H54 (cell line): ENCODE measurements at places on chromosomes 2 and 18.

GRCh38 chr2:23619941-23620340 is 235.0 kb downstream of the KLHL29 start:
- DNase-seq = no peak

DNA sequence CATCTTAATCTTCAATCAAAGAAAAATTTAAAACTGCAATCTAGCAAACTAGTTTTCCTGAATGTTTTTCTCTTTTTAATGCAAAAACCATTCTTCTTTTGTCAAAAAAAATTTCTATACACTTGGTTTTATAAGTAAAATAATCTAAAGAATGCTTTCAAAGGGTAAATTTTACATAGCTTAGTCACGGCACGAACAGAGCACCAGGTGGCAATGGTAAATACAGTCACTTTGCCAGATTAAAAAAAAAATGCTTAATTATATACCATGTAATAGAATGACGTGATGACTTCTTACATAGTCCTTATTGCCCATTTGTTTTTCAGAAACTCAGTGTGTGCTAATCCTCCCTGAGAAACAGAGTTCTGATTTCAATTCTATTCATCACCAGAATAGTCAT is 10.4 kb downstream of the FEZ2 start:
- no peak for DNase-seq

DNA sequence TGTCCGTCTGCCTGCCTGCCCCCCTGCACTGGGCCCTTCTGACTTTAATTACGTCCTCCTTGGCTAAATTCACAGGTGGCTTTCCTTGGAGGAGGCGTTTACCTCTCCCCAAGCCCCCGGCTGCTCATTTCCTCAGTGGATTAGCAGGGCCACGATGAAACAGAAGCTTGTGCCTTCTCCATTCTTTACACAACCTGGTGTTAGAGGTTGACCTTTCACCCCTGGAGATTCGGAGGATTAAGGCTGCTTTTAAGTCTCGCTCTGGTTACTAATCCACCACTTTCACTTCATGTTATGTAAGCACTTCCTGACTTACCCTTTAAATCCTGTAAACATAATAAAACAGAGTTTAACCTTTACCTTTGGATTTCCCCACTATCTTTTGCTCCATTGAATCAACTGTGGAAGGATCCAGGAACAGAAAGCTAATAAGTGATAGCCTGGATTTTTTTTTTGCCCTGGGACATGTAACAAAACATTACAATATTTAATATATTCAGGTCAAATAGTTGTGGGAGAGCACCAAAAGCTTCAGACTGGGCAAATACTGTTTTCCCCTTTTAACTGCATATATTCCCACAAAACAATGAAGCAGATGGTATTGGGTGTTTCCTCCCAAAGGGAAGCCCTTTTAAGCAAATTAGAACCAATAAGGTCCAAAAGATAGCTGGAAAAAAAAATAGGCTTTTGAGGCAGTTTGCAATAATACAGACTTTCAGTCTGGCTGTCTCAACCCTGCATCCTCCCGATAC is 370.2 kb downstream of the EN1 start:
- DNase-seq = no peak

GRCh38 chr2:135818937-135819610 is 17.9 kb downstream of the LCT start:
- DNase-seq = no peak

DNA sequence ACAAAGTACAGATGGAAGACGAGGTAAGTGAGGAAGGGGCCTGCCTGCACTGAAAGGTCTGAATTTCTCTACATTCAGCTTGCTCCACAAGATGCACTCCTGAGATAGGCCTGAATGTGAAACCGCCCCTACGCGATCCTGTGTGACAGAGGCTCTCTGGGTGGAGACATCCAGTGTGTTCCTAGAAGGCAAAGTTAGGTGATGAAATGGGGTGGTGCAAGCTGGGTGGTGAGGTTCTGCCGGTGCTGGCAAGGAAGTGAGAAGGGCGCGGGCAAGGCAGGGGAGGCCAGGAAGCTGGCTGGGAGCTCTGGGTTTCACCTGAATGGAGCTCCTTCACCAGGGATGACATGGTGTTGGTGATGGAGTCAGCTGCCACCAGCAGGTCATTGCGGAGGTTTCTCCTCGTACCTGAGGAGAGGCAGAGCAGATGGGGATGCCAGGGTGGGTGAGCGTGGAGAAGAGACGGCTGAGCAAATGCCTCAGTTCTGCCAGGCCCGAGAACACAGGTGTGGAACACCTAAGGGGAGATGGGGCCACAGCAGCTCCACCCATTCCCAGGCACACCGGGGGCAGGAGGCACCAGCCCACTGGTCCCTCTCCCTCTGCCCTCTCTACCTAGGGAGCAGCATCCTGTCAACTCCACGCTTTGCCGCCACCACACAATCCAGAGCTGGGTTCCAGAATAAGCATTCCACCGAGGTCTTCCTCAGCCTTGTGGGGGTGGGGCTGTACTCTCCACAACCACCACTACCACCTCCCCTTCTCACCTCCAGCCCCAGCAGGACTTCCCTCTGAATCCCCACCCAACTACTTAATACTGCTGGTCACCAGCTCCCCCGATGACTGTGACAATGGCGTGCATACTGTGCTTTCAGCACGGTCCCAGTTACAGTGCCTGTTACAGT is 45.5 kb upstream of the DNMT3A start:
- DNase-seq = no peak

- no peak for DNase-seq
Measured at GRCh38 chr18:31578126-31578525, 13.6 kb upstream of the TTR start.

- no peak for DNase-seq
Measured at GRCh38 chr2:189633392-189633811, 27.9 kb upstream of the ASNSD1 start.

- DNase-seq = no peak
Measured at GRCh38 chr2:158778243-158778642, 16.9 kb upstream of the DAPL1 start.

DNA sequence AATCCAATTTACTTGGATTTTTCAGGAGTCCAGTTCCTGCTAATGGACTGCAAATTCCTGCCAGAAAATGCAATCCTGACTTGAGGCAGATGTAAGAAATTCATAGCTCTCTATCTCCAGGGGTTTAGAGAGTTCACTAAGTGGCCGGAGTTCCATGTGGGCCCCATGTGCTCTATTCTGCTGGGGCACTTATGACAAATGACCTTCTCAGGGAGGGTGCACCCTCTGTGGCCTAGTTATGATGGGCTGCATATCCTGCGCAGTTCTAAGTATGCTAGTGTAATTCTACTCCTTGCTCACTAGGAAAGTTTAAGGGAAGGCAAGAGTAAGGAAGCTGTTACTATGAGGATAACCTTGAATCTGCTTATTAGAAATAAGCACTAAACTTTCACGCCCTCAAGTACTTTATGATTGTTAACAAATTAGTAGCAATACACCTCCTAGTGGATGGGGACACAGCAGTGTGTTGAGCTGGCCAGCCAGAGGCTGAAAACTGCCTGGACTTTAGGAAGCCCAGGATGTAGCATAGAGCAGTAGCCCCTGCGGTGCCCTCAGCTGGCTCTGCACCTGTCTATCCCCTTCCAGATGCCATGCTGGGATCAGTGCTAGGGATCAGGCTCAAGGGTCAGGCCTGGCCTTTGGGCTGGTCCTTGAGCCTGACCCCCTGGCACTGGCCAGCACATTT is 14.4 kb downstream of the SMYD1 start:
- DNase-seq = no peak

DNA sequence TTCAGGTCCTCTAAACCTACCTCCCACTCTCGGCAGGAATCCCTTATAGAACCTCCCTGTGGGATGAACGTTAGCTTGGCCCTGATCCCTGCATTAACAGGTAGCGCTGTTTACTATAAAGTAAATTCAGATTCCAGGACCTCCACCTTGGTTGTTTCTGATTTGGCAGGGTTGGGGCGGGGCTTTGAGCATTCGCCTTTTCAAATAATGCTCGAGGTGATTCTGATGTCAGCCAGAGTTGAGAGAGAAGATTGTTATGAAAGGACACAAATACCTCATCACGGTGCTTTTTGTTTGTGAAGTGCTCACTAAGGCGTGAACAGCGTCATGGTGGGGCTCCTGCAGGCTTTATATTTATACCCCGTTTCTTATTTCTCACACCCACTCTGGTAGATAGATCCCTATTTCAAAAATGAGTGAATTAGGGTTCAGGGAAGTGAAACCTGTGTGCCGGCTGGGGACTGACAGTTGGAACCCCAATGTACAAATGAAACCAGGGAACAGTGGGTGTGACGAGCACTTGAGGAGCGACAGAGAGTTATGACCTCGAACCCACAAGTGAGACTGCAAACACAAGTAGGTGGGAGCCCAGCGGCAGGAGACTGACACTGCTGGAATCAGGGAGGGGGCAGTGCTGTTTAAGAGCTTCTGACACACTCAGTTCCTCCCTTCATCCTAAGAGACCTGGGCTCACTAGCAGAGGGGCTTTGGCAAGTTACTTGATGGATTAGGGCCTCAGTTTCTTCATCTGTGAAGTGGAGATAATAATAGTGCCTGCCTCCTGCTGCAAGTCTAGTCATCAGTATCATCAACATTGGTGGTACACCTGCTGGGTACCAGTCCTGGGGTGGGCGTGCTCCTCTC is 14.2 kb upstream of the CXCR4 start:
- no peak for DNase-seq

DNA sequence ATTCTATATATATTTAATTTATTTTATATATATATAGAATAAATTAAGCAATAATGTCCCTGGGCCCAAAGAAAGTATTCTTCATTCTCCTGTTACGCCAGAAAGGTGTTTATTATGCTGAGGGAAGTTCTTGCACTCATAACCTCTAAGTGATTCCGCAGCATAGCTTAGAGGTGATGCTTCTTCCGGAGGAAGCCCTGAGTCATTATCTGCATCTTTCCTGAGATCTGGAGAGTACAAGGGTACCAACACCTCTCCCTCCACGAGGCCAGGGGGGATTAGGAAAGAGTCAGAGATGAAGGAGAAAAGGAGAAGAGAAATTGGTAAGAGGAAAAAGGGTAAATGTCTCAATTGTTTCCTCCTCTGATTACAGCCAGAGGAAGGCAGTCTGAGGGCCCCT is 43.1 kb upstream of the RTN4 start:
- DNase-seq = no peak

- DNase-seq = peak; percentile 61
Measured at GRCh38 chr2:75560768-75561565, at the start of gene EVA1A. Gene EVA1A (minus strand): TSS chr2:75560939. CDS start chr2:75518140, 42,799 bp downstream.

DNA sequence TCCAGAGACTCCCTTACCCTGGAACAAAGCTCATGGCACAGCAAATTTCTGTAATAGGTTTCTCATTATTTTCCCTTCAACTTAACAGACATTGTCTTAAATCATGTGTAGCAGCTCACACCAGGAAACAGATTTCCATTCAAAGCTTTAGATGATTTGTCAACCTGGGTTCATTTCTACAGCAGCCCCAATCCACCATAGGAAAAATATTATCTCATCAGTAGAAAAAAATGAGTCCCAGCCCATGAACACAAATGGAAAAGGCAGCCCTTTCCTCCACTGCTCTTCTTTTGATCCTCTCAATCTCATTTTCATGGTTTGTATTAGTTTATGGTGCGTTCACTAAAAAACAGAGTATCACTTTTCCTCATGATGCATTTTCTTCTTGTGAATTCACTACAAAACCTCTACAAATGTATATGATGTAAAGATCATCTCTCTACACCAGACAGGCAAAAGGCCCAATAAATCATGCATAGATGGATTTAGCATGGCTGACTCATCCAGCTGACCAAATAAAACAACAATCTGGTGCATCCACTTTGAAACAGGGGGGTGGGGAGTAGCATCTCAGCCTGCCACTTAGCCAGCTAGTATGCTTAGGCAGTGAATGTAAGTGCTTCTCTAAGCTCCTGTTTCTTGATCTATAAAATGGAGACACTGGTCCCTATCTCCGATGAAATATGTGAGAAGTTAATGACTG is 78.6 kb downstream of the SATB2 start:
- peak; percentile 25 for DNase-seq

DNA sequence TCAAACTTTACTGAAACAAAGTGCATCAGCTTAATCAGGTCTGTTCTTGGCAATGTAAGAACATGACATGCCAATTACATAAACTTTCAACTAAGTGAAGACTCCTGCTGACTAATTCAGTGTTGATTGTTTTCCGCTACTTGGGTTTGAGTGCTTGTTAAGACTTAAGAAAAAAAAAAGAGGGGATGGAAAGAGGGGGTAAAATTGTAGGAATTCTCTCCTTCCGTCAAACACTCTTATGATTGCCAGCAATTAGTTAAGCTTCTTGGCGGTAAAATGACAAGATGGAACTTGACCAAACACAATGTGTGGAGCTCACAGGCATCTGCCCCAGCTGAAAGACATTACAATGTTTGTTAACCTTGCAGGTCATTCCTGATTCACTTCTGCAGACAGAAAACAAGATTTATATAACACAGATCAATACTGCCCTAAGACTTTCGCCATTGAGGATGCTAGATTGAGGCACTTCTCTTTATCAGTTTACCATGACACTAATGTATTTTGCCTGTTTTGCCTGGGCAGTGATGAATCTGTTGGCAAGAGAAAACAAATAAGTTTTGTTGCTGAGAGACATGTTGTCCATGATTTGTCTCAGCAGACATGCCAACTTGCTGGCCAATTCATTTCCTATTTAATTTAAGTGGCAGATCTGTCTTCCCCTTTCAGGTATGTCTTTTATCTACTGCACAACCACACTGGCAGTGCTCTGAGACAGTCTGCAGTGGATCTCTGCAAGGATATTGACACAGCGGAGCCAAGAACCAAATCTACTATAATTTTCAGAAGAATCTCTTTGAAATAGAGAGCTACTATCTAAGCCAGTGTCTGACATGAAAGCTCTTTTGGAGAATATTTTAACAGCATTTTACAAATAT is 410.0 kb upstream of the KCNH7 start:
- DNase-seq = no peak

GRCh38 chr2:148926291-148926961 is 51.4 kb downstream of the KIF5C start:
- DNase-seq = no peak

DNA sequence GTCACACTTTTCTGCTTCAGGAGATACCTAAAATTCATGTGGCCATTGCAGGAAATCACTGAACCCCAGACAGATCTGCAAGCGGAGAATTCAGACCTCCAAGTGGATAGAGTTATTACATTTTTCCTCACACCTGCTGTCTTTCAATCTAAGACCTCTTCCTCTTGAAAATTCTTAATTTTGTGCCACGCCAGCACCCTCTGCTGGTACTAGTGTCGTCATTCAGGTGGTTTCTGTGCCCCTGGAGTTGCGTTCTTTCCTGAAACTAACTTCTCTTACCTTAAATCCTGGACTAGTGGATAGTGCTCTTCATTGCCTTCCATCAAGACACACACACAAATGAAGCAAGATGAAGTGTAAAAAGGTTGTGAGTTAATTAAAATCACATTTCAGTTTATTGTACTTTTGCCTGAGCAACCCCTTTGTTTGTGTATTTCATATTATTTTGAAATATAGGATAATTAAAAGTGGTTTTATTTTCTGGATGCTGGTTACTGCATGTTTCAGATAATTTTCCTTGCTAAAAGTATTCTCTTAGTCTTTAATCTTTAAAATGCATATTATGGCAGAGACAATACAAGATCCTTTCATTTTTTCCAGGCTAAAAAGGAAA is 1.6 kb upstream of the DNER start:
- no peak for DNase-seq

DNA sequence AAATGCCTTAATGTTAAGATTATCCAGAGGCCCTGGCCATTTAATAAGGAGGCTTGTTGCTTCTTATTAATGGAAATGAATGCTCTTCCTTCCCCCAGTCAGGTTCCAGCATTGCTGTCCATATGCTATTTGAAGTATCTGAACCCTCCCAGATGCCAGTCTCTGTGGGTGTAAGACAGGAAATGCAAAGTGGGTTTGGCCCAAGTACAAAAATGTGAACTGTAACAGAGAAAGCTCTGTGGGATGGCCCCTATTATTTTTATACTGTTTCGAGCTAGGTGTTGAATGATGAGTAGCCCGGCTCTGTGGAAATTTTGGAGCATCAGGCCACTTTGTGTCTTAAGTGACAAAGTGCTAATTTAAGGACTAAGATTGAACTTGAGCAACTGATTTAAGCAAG is 141.0 kb downstream of the UXS1 start:
- peak; percentile 43 for DNase-seq
